ENCODE measurements at places on chromosomes 1 and 21. TPM values are rescaled to one million over a fixed set of nuclear protein-coding genes. Genes with fewer than 3 reads are reported as not detected.

Gene CR1L
- polyA plus RNA-seq, result not detected

Gene NR1I3
- 8.1 TPM for polyA plus RNA-seq

Gene OR2M3
- not detected for polyA plus RNA-seq

Gene ZRANB2
- polyA plus RNA-seq, result 97.2 TPM

Gene CELA3A
- polyA plus RNA-seq, result not detected

Gene SERPINC1
- 53.5 TPM for polyA plus RNA-seq

Gene SYT6
- 2.6 TPM for polyA plus RNA-seq

Gene PPM1J
- 1.9 TPM for polyA plus RNA-seq

Gene MRPS21
- 88.4 TPM for polyA plus RNA-seq

Gene MROH7
- 0.95 TPM for polyA plus RNA-seq

Gene GON4L
- polyA plus RNA-seq, result 33.3 TPM

Gene MAP3K21
- 2.1 TPM for polyA plus RNA-seq

Gene RHBG
- polyA plus RNA-seq, result 11.9 TPM

Gene OR2L3
- polyA plus RNA-seq, result not detected

Gene CFHR2
- 9.6 TPM for polyA plus RNA-seq

DNA sequence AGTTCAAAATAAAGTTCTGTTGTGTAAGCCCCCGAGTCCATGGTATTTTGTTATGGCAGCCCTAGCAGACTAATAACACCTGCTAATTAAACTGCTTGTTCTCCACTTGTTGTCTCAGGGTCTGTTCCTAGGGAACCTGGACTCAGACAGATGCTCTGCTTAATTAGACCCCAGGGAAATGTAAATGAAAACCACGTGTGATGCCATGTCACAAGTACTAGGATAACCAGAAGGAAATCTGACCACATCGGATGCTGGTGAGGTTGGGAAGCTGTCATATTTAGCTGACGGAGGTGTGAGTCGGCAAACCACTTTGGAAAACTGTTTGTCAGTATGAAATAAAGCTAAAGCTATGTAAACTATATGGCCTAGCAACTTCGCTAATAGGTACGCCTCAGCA is 19.6 kb downstream of the EDN2 start:
- DNase-seq, result no peak

DNA sequence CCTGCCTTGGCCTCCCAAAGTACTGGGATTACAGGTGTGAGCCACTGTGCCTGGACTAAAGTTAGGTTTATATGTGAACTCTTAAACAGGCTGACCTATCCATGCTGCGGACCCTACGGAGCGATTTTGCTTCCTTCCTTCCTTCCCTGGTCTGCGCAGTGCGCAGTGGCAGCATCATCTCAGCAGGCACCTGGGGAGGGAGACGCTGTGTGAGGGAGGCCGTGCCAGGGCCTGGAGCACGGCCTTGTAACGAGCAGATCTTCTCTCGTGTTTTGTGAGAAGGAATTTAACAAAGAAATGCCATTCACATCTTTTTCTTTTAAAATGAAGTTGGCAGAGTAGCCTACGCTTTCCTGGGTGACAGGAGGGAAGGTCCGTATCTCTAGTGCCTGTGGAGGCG is 45.8 kb downstream of the PKNOX1 start:
- no peak for DNase-seq

GRCh38 chr1:200103966-200104583 is 76.6 kb downstream of the NR5A2 start:
- no peak for DNase-seq

- DNase-seq, result no peak
Observed at GRCh38 chr1:211734791-211735190, 59.4 kb upstream of the NEK2 start.

- DNase-seq, result no peak
Observed at GRCh38 chr1:89670711-89671110, 37.8 kb downstream of the LRRC8C start.

GRCh38 chr1:81840805-81841204 is 40.1 kb downstream of the ADGRL2 start:
- no peak for DNase-seq

- DNase-seq, result no peak
Observed at GRCh38 chr1:184150776-184151531, 99.4 kb downstream of the TSEN15 start.

- DNase-seq, result peak; percentile 53
Observed at GRCh38 chr1:245245021-245245667, 90.4 kb downstream of the KIF26B start.

- DNase-seq, result peak; percentile 53
Observed at GRCh38 chr1:241972703-241973369, 15.3 kb downstream of the BECN2 start.

DNA sequence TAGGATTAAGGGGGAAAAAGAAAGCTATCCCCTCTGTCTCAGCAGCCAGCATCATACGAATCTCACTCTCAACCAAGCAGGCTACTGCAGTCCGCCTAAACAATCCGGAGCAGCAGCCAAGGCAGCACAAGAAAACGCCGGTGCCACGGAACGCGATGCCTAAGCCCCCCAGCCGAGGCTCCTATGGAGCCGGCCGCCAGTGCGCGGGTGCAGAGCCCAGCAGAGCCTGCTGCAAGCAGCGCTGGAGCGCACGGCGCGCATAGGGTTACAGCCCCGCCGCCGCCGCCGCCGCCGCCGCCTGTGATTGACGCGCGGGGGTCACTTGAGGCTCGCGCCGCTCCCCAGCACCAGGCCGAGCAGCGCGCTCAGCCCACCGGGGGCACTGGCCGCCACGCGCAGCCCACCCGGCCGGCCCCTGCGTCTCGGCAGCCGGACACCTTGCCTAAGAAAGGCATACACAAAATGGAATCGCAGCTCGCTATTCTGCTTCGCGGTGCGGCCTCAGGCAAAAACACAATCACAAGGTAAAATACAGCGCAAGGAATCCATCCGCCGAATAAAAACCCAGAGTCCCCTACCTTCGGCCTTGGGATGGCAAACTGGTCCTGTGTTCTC is 780 bp downstream of the HIVEP3 start:
- DNase-seq, result peak; percentile 38

- no peak for DNase-seq
Observed at GRCh38 chr21:45862543-45863207, 118.9 kb upstream of the COL6A1 start.

DNA sequence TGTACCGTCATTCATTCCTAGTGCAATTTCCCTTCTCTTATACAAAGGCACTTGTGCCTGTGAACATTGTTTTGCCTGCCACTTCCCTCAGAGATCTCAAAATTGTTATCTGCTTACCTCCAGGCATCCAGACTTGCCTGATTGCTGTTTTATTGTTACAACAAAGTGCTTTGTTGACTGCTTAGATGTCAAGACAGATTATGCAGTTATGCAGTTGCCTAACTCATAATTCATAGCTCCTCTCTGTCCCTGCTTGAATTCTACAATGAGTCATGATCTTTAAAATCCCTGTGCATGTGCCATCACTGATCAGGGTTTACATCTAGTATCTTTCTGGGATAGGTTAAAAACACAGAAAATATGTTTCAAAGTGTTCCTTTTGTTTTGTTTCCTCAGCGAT is 24.5 kb downstream of the CXADR start:
- DNase-seq, result no peak

- no peak for DNase-seq
Observed at GRCh38 chr21:38772646-38773045, 33.1 kb upstream of the ETS2 start.

- no peak for DNase-seq
Observed at GRCh38 chr1:55244476-55245099, 29.4 kb upstream of the USP24 start.

DNA sequence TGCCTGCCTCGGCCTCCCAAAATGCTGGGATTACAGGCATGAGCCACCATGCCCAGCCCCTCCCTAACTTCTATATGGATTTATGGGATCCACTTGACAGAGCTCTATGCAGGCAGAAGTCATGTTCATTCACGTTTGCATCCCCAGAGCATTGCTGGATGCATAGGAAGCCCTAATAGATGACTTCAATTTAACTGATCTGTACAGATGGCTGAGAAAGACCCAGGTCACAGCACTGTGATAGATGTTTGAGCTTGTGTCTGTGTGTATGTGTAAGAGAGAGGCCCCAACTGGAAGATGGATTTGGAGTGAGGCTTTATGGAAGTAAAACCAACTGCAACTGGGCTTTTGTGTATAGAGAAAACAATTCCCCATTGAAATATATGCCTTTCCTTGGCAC is 30.9 kb upstream of the PLXNA2 start:
- DNase-seq, result no peak

DNA sequence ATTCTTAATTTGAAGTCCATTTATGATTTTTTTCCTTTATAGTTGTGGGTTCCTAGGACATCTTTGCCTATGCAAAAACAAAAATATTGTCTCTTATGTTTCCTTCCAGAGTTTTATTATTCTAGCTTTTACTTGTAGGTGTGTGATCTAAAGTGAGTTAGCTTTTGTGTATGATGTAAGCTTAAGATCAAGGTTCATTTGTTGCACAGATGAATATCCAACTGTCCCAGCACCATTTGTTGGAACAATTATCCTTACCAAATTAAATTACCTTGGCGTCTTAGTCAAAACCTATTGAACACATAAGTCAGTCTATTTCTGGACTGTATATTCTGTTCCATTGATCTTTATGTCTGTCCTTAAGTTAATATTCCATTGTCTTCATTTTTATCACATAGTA is 337.6 kb downstream of the ZP4 start:
- DNase-seq, result no peak

DNA sequence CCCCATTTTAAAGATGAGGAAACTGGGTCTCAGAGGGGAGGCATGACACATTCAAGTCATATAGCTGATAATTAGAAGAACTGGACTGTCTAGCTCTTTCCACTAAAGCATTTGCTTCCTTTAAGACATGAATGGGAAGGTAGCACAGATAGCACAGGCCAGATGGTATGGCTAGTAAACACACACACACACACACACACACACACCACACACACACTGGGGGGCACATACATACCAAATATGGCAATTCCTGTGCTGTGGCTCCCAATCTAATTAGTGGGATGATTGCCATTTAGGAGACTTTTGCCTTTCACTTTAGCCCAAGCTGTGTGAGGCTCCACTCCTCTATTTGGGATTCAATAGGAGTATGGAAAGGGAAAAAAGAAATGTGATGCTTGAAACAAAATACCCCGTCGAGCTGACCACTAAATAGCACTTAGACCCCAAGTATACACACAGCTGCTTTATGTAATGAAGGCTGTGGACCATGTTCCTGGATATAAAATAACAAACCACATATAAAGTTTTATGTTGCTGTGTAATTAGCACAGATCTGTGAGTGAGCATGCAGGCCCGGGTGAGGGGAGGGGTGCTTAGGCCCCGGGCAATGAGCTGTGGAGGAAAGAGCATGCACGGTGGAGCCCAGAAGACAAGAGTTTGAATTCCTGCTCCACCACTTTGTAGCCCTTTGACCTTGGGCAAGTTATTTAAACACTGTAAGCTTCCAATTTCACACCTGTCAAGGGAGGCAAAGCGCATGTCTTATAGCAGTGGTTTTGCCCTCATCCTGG is 6.8 kb upstream of the TRABD2B start:
- no peak for DNase-seq

- DNase-seq, result no peak
Observed at GRCh38 chr1:63906047-63906704, 132.4 kb downstream of the ROR1 start.

- DNase-seq, result peak; percentile 13
Observed at GRCh38 chr21:36321325-36322082, 1.5 kb downstream of the MORC3 start.

DNA sequence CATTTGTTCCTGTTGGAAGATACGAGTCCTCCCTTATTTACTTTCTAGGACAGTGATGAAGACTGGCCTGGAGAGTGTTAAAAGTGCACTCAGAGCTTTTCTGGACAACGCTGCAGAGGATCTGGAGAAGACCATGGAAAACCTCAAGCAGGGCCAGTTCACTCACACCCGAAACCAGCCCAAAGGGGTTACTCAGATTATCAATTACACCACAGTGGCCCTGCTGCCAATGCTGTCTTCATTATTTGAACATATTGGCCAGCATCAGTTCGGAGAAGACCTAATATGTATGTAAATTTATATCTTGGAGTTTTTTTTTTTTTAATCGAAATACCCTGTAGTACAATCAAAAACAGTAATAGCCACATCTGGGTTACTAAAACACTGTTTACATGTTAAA is 190.5 kb downstream of the ZP4 start:
- DNase-seq, result no peak

DNA sequence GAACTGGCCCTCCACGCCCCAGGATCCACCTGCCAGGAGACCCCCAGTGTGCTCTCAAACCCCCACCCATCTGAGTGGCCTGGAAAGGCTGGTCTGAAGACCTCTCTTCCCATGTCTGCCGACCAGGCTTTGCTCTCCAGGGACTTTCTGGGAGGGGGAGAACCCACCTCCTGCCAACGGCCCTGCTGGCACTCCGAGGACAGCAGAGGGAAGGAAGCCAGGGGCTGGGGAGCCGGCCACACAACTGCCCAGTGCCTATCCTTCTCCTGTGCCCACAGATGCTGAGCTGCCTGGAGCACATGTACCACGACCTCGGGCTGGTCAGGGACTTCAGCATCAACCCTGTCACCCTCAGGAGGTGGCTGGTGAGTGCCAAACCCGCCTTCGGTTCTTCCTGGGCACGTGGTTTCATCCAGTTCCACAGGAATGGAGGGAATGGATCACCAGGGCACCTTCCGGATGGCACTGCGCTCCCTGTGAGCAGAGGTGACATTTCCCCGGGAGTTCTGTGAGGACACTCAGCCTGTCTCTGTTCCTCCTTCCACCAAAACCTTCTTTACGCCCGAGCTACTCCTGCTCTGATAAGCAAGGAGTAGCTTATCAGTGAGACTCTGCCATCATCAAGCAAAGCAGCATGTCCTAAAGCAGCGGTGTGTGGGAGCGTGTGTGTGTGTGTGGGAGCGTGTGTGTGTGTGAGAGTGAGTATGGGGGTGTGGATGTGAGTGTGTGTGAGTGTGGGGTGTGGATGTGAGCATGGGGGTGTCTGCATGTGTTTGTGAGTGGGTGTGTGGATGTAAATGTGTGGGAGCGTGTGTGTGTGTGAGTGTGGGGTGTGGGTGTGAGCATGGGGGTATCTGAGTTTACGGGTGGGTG is 105.5 kb downstream of the PDE9A start:
- no peak for DNase-seq

- no peak for DNase-seq
Observed at GRCh38 chr1:187261637-187262036, 432.9 kb downstream of the PLA2G4A start.

DNA sequence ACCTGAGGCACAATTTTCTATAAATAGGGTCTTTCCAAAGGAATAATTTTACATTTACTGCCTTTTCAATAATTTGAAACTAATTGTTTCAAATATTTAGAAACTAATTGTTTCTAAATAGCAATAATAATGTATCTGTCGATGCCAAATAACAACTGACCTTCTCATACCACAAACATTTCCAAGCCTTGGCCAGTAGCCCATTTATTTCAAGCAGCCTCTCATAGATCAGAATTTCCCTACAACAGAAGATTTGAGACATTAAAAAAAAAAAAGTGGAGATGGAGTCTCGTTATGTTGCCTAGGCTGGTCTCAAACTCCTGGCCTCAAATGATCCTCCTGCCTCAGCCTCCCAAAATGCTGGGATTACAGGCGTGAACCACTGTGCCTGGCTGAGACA is 2.1 kb upstream of the GFI1 start:
- DNase-seq, result no peak

DNA sequence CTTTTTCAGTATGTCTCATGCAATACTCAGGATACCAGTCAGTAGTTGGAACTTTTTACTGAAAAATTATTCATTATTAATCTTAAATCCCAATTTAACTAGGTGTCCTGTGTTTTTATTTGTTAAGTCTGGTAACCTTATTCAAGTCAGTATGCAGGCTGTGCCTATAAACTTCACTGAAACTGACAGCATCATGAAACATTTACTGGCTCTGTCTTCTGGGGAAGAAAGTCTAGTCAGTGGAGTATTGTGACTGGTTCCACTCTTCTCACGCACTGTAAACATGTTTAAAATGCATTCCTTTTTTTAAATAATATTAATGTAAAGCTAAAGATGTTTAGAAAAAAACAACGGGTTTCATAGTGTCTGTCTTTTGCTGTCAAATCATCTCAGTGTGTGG is 739.7 kb downstream of the LTN1 start:
- DNase-seq, result no peak

Data from hepatocyte (in vitro differentiated cells).